ENCODE measurements at places on chromosomes 5 and 9. TPM values are rescaled to one million over a fixed set of nuclear protein-coding genes. Genes with fewer than 3 reads are reported as not detected.

Gene TSLP
- total RNA-seq, result not detected

Gene AP3S1
- total RNA-seq, result 22.2 TPM

Gene PAX5
- total RNA-seq, result 0.12 TPM

Gene SMIM33
- total RNA-seq, result 0.27 TPM

Gene WNK2
- 0.83 TPM for total RNA-seq

Gene FCN2
- total RNA-seq, result not detected

DNA sequence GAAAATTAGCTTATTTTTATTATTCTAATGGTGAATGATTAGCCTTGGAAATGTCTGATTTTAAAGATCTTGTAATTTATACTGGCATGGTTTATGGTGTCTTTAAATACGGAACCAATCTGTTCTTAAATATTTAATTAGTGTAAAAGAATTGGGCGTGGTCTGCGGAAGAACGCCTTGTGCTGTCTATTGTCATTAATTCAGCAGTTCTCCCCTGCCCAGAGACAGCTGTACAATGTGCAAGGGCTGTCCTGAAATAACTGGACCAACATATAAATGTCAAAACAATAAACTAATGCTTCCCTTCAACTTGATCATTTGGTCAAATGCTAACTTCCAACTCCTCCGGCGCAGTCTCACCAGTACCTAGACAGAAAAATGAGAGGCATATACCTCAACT, 124.3 kb downstream of the CCDC192 start:
- no peaks in the 10 kb centered on the region for H3K36me3 ChIP-seq
- H3K27me3 ChIP-seq, result no peaks in the 10 kb centered on the region
- H3K4me1 ChIP-seq, result no peaks in the 10 kb centered on the region
- H3K27ac ChIP-seq, result no peak overlapping the region
- H3K4me3 ChIP-seq, result no peak overlapping the region

DNA sequence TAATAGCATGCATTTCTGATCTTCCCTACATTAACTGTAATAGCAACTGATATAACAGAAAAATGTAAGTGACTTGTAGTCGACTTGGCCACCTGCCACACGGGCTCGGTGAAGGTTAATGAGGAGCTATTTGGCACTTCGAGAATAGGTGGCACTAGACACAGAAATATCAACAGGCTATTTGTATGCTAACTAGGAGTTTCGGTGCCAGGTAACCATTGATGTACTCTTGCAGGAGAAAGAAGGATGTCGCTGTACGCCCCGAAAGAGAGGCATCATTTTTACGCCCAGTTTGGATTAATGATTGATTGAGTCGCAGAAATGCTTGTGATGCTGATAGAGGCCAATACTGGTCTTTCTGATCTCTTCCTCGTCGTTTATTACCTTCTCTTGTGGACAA, 516 bp upstream of the DMRT2 start:
- H3K27me3 ChIP-seq, result peaks cover 57% of the 10 kb centered on the region
- DNase-seq, result no peak
- no peak overlapping the region for H3K4me3 ChIP-seq
- H3K36me3 ChIP-seq, result no peaks in the 10 kb centered on the region
- no peak overlapping the region for H3K27ac ChIP-seq
- H3K4me1 ChIP-seq, result peaks cover 11% of the 10 kb centered on the region

DNA sequence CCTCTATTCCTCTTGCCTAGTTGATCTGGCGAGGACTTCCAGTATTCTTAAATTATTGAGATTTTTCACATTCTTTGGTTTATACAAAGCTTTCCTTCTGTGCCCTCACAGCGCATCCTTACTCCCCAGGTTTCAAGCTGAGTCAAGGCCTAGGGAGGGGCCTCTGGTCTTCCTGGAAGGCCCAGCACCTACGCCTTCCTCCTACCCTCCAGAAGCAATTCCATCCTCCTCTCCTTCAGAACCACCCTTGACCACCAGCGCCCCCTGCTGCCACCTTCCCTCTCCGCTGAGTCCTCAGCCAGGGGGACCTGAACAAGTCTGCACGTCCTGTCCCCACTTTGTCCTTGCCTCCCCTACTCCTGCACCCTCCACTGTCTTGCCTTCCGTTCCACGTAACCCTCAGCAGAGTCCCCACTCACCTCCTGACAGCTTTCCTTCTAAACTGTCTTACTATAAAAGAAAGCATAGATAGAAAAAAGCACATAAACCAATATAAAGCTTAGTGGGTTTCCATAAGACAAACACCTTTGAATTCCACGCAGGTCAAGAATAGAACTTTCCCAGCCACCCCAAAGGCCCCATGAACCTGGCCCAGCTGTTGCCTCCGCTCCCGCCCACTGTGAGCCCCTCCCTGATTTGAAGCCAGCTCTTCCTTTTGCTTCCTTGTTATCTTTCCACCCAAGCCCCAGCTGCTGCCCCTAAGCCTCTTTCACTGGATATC, 63.0 kb upstream of the CTSL start:
- H3K4me3 ChIP-seq, result no peak overlapping the region
- no peak overlapping the region for H3K27ac ChIP-seq
- no peak for DNase-seq
- H3K27me3 ChIP-seq, result no peaks in the 10 kb centered on the region

- no peaks in the 10 kb centered on the region for H3K4me1 ChIP-seq
- H3K4me3 ChIP-seq, result no peak overlapping the region
- no peaks in the 10 kb centered on the region for H3K27me3 ChIP-seq
- no peak for DNase-seq
Observed at GRCh38 chr5:142455856-142456255, 131.0 kb upstream of the SPRY4 start.

- no peak overlapping the region for H3K4me3 ChIP-seq
- H3K27me3 ChIP-seq, result no peaks in the 10 kb centered on the region
- no peak overlapping the region for H3K27ac ChIP-seq
- DNase-seq, result no peak
- H3K36me3 ChIP-seq, result no peaks in the 10 kb centered on the region
Observed at GRCh38 chr9:133727277-133727875, 10.8 kb downstream of the SARDH start.

- DNase-seq, result no peak
- no peaks in the 10 kb centered on the region for H3K4me1 ChIP-seq
- H3K27me3 ChIP-seq, result no peaks in the 10 kb centered on the region
- H3K4me3 ChIP-seq, result no peak overlapping the region
Observed at GRCh38 chr5:122112063-122112462, 17.3 kb upstream of the ZNF474 start.

- no peaks in the 10 kb centered on the region for H3K36me3 ChIP-seq
- no peaks in the 10 kb centered on the region for H3K27me3 ChIP-seq
- H3K27ac ChIP-seq, result no peak overlapping the region
- H3K4me1 ChIP-seq, result no peaks in the 10 kb centered on the region
- H3K4me3 ChIP-seq, result no peak overlapping the region
Observed at GRCh38 chr5:145244788-145245187, 590.4 kb downstream of the PRELID2 start.

- DNase-seq, result no peak
- H3K4me1 ChIP-seq, result peaks cover 48% of the 10 kb centered on the region
- H3K27me3 ChIP-seq, result no peaks in the 10 kb centered on the region
- no peaks in the 10 kb centered on the region for H3K36me3 ChIP-seq
- peak overlapping the region; percentile 82 for H3K27ac ChIP-seq
Observed at GRCh38 chr5:119291877-119292276, 63.9 kb upstream of the TNFAIP8 start.

GRCh38 chr5:100709771-100710170, 174.6 kb downstream of the FAM174A start:
- H3K27me3 ChIP-seq, result no peaks in the 10 kb centered on the region
- H3K4me1 ChIP-seq, result no peaks in the 10 kb centered on the region
- H3K4me3 ChIP-seq, result no peak overlapping the region
- H3K27ac ChIP-seq, result no peak overlapping the region
- H3K36me3 ChIP-seq, result no peaks in the 10 kb centered on the region

- H3K27ac ChIP-seq, result peak overlapping the region; percentile 85
- peak overlapping the region; percentile 99 for H3K4me3 ChIP-seq
- peaks cover 16% of the 10 kb centered on the region for H3K4me1 ChIP-seq
- peak; percentile 85 for DNase-seq
Observed at GRCh38 chr5:78360924-78361630, 660 bp downstream of the SCAMP1 start.

DNA sequence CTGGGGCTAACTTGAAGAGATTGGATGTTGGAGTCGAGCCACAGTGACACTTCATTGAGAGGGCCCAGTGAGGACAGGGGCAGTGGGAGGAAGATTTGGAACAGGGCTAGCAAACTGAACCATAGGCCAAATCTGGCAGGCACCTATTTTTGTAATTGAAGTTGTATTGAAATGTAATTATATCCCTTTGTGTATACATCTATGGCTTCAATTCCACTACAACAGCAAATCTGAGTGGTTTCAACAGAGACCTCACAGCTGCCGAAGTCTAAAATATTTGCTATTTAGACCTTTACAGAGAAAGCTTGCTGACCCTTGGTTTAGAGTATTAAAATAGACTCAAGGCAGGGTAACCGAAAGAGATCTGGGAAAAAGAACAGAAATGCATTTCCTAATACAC, 4.7 kb upstream of the TNFSF8 start:
- H3K4me1 ChIP-seq, result peaks cover 32% of the 10 kb centered on the region
- H3K4me3 ChIP-seq, result no peak overlapping the region
- no peaks in the 10 kb centered on the region for H3K36me3 ChIP-seq
- DNase-seq, result no peak

GRCh38 chr9:135377431-135377830, 102.2 kb upstream of the PPP1R26 start:
- no peak overlapping the region for H3K4me3 ChIP-seq
- no peaks in the 10 kb centered on the region for H3K4me1 ChIP-seq
- no peaks in the 10 kb centered on the region for H3K27me3 ChIP-seq
- no peaks in the 10 kb centered on the region for H3K36me3 ChIP-seq

Measured in naive thymus-derived CD4-positive, alpha-beta T cell (primary cell).